ENCODE measurements at places on chromosomes 11 and 22. TPM values are rescaled to one million over a fixed set of nuclear protein-coding genes. Genes with fewer than 3 reads are reported as not detected.
A peak's percentile ranks its signal among the peaks of the same experiment; 100 is the strongest.

GRCh38 chr11:70642266-70642665, 243.9 kb downstream of the CTTN start:
- H3K4me1 ChIP-seq = no peaks in the 10 kb centered on the region
- no peak for DNase-seq
- H3K4me3 ChIP-seq = no peak overlapping the region
- no peak overlapping the region for H3K27ac ChIP-seq
- no peaks in the 10 kb centered on the region for H3K27me3 ChIP-seq

DNA sequence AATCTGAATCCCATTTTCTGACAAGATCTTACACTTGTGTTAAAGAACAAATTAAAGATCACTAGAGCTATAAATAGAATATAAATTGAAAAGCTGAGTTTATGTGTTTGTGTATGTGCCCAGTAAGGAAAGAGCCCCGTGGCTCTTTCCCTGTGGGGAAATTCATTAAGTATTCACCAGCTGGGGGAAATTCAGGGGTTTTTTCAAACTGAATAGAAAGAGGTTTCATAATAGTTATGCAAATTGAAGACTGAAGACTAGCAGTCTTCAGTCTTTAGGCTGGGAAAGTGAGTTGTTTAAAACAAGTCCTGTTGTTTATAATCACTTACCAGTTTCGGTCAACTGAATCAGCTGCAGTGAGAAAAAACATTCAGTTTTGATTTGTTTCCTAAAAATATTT, 11.3 kb upstream of the MS4A7 start:
- H3K27me3 ChIP-seq = no peaks in the 10 kb centered on the region
- DNase-seq = no peak
- H3K27ac ChIP-seq = no peak overlapping the region

DNA sequence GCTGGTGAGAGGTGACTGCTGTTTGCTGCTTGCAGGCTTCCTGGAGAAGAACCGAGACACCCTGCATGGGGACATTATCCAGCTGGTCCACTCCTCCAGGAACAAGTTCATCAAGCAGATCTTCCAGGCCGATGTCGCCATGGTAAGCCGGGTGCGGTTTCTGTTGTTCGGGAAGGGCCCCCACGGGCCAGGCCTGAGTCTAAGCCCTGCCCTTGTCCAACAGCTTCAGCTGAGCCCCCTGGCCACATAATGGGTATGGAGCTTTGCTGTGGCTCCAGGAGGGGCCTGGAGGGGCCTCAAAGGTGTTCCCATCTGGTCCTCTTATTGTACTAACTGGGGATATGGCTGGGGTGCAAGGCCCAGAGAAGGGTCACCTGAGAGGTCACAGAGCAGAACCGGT, 38.0 kb downstream of the MYO7A start:
- no peaks in the 10 kb centered on the region for H3K4me1 ChIP-seq
- no peak overlapping the region for H3K4me3 ChIP-seq
- H3K27ac ChIP-seq = no peak overlapping the region
- no peaks in the 10 kb centered on the region for H3K27me3 ChIP-seq
- no peak for DNase-seq

DNA sequence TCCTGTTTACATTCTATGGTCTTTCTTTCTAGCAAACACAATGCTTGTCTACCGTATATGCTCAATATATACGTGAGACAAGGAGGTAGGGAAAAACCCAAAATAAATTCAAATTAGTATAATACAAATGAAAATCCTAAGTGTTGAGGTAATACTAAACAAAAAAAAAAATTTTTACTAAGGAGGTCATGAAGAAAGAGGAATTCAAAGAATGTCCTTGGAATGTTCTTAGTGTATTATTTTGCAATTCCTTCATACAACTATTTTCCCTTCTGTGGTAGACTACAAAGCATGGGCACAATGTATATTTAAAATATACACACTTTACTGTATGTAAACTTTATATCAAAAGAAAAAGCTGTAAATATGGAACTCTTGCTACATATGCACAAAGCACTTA, 36.4 kb downstream of the PIK3C2A start:
- peak overlapping the region; percentile 29 for H3K27ac ChIP-seq
- H3K36me3 ChIP-seq = peaks cover 4% of the 10 kb centered on the region
- no peaks in the 10 kb centered on the region for H3K27me3 ChIP-seq
- H3K4me3 ChIP-seq = no peak overlapping the region
- DNase-seq = no peak

DNA sequence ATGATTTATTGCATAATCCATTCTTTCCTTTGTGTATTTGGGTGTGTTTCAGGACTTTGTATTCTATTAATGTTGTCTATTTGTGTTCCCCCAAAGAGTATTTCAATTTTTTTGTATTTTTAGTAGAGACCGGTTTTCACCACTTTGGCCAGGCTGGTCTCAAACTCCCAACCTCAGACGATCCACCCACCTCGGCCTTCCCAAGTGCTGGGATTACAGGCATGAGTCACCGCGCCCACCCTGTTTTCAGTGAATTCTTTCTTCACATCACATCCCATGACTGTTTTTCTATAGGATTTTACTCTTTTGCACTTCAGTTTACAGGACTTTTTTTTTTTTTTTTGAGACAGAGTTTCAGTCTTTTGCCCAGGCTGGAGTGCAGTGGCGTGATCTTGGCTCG, 46.3 kb downstream of the RBX1 start:
- H3K27ac ChIP-seq = no peak overlapping the region
- no peaks in the 10 kb centered on the region for H3K27me3 ChIP-seq
- no peak for DNase-seq
- H3K36me3 ChIP-seq = no peaks in the 10 kb centered on the region
- H3K4me1 ChIP-seq = no peaks in the 10 kb centered on the region

DNA sequence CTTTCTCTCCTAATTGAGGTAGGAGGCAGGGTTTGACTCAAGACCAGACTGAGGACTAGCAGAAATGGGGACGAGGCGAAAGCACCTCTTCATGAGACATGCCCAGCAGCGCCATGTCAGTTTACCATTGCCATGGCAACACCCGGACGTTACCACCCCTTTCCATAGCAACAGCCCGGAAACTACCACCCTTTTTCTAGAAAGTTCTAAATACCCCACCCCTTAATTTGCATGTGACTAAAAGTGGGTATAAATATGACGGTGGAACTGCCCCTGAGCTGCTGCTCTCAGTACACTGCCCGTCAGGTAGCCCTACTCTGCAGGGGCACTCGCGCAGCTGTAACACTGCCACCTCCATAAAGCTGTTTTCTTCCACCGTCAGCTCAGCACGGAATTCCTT, 5.9 kb upstream of the RAC2 start:
- H3K27ac ChIP-seq = no peak overlapping the region
- no peak overlapping the region for H3K4me3 ChIP-seq
- no peaks in the 10 kb centered on the region for H3K4me1 ChIP-seq
- H3K27me3 ChIP-seq = no peaks in the 10 kb centered on the region
- H3K36me3 ChIP-seq = no peaks in the 10 kb centered on the region

- no peaks in the 10 kb centered on the region for H3K36me3 ChIP-seq
- peak overlapping the region; percentile 53 for H3K4me3 ChIP-seq
- H3K4me1 ChIP-seq = peaks cover 8% of the 10 kb centered on the region
- H3K27me3 ChIP-seq = no peaks in the 10 kb centered on the region
- DNase-seq = no peak
- no peak overlapping the region for H3K27ac ChIP-seq
These were observed 2.2 kb downstream of the SPI1 start for GRCh38 chr11:47376107-47376524.

- no peak overlapping the region for H3K4me3 ChIP-seq
- no peaks in the 10 kb centered on the region for H3K27me3 ChIP-seq
- no peaks in the 10 kb centered on the region for H3K4me1 ChIP-seq
- H3K36me3 ChIP-seq = peaks cover 98% of the 10 kb centered on the region
- DNase-seq = no peak
These were observed 12.4 kb downstream of the TTC38 start for GRCh38 chr22:46280063-46280817.

DNA sequence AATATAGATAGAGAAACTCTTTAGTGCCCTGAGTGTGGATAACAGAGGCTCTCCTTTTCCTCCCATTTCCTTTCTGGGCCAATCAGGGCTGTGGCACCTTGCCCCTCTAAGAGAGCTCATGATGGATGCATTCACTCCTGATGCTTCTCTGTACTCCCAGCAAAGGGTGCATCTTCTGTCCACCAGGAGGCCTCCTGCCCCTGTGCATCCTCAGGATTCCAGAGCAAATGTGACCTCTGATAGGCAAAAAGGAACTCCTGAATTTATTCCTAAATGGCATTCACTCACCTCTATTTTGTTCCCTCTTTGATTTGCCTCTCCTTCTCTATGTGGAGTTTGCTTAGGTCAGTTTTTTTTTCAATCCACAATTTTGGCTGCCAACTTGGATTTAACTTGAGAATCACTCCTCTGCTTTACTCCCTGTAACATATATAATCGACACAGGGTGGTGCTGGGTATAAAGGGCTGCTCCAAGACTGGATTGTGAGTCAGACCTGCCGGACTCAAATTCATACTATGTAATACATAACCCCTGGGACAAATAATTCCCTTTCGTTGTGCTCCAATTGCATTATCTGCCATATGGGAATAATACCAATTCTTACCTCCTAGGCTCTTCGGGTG, 1.1 kb upstream of the MRGPRX4 start:
- H3K4me1 ChIP-seq = no peaks in the 10 kb centered on the region
- no peak for DNase-seq
- H3K36me3 ChIP-seq = no peaks in the 10 kb centered on the region
- H3K27me3 ChIP-seq = peaks cover 8% of the 10 kb centered on the region
- no peak overlapping the region for H3K4me3 ChIP-seq
- no peak overlapping the region for H3K27ac ChIP-seq

DNA sequence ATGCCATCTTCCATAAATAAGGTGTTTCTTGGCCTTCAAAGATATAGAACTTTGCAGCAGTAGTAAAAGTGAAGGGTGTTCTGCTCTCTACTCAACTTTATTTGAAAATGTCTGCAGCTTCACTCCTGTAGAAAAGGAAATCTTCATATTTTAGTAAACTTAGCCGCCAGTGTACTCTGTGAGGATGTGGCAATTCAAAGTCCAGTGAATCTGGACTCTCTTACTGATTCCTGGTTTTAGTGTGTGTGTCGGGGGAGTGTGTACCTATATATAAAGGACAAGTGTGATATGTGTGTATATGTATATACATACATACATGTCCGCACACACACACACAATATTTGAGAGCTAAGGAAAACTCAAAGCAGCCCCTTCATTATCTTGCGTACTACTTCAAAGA, 134.3 kb upstream of the LDLRAD3 start:
- no peaks in the 10 kb centered on the region for H3K27me3 ChIP-seq
- H3K36me3 ChIP-seq = peaks cover 4% of the 10 kb centered on the region
- H3K4me3 ChIP-seq = no peak overlapping the region
- peaks cover 13% of the 10 kb centered on the region for H3K4me1 ChIP-seq
- no peak for DNase-seq

GRCh38 chr11:1667121-1667850, 29.7 kb upstream of the KRTAP5-6 start:
- H3K4me3 ChIP-seq = no peak overlapping the region
- H3K4me1 ChIP-seq = no peaks in the 10 kb centered on the region
- DNase-seq = no peak
- H3K36me3 ChIP-seq = no peaks in the 10 kb centered on the region
- H3K27me3 ChIP-seq = no peaks in the 10 kb centered on the region
- no peak overlapping the region for H3K27ac ChIP-seq

DNA sequence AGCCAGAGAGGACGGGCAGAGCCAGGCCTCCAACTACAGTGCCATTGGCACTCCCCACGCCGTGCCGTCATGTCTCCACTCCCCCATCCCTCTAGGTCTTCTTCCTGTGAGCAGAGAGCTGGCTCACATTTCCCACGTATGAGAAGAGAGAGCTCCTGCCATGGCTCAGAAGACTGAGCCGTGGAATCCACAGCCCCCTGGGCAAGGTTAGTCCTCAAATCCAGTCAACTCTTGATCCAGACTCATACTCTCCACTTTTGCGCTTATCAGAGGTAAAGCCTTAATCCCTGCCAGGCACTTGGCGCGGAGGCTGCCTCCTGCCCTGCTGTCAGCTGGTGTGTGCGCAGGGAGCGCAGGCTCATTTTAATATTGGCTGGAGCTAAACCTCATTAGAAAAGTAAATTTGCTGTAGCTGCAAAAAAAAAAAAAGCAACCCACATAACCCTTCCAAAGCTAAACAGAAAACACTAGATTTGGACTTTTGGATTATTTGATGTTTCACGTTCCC, 4.7 kb downstream of the B3GAT1 start:
- DNase-seq = no peak
- no peaks in the 10 kb centered on the region for H3K36me3 ChIP-seq
- H3K27ac ChIP-seq = no peak overlapping the region
- peaks cover 17% of the 10 kb centered on the region for H3K27me3 ChIP-seq
- no peak overlapping the region for H3K4me3 ChIP-seq

DNA sequence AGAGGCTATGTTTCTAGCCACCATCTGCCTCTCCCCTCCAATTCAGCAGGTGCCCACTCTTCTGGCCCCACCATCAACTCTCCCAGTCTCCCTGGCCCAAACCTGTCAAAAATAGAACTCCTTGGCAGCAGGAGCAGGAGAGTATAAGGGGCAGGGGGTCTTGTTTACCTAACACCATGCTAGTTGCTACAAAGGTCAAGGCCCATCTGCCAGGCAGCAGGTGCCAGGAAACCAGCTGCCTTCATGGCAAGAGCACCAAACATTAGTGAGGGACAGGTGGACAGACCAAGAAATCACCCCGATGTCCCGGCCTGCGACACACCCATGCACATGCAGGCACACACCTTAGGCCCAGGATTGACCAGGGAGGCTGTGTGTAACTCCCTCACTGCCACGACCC, 387.9 kb downstream of the BUD13 start:
- no peak for DNase-seq
- H3K4me1 ChIP-seq = no peaks in the 10 kb centered on the region
- no peak overlapping the region for H3K27ac ChIP-seq
- no peak overlapping the region for H3K4me3 ChIP-seq
- H3K36me3 ChIP-seq = no peaks in the 10 kb centered on the region

DNA sequence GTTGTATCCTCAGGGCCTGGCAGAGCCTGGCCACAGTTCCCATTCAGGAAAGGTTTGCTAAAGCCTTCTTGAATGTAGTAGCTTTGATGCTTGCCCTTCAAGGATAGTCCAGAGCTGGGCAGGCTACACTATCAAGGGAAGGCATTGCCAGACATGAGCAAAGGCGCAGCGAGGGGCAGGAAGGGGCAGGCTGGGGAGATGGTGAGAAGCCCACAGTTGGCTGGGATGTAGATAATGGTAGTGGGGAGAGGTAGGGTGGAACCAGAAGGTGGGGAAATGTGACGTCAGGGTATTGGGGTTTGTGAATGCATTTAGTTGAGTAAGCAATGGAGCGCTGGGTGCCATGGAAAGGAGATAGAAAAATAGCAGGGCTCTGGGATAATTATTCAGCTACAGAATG, 28.6 kb downstream of the LRRC32 start:
- no peak overlapping the region for H3K27ac ChIP-seq
- no peak overlapping the region for H3K4me3 ChIP-seq
- no peaks in the 10 kb centered on the region for H3K27me3 ChIP-seq
- H3K36me3 ChIP-seq = no peaks in the 10 kb centered on the region
- no peaks in the 10 kb centered on the region for H3K4me1 ChIP-seq
- no peak for DNase-seq

TRABD gene
- 20.4 TPM for total RNA-seq

C11orf21 gene
- total RNA-seq = not detected

DUSP8 gene
- 6.2 TPM for total RNA-seq

RIMBP3C gene
- total RNA-seq = not detected

DGAT2 gene
- 6.5 TPM for total RNA-seq

CDHR5 gene
- not detected for total RNA-seq

FAM181B gene
- total RNA-seq = 0.83 TPM

CLCF1 gene
- 8.3 TPM for total RNA-seq

TMEM191B gene
- 0.26 TPM for total RNA-seq

KCNQ1OT1 gene
- total RNA-seq = 0.66 TPM
